ENCODE measurements at places on chromosomes 7 and 10.
A peak's percentile ranks its signal among the peaks of the same experiment; 100 is the strongest.

GRCh38 chr7:44220358-44221112 lies 19.8 kb downstream of the YKT6 start:
- no peak for DNase-seq

DNA sequence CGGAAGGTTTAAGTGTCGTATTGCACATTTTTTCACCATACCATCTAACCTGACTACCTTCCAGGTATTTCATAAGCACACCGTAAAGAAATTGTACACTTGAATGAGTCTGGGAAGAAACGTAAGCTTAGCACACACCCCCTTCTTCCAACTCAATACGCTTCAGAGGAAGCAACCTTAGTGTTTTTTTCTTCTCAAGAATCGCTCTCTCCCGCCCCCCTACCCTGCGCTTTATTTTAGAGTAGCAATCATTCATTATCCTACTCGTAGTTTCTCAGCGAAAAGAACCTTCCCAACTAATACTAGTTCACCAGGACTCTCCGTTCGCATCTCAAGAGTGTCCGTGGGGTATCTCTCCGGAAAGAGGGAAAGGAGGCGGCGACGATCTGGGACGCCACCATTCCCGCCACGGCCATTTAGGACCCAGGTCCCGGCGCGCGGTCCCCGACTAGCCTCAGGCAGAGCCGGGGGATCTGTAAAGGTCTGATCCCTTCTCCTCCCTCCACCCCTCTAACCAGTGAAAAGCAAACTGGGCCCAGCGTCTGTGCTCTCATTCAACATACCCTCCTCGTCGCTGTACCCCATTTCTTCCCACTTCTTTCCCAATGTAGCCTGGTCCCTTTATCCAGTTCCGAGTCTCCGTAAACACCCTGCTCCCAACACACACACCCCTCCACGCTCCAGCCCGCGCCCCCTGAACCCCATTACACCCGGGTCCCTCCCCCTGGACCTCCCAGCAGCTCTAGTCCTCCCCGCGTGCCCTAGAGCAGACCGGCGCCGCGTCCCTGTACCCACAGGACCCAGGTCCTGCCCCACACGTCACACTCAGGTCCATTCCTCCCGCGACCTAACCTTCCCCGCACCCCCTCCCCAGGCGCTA lies 16.0 kb downstream of the MYOZ1 start:
- no peak for DNase-seq

DNA sequence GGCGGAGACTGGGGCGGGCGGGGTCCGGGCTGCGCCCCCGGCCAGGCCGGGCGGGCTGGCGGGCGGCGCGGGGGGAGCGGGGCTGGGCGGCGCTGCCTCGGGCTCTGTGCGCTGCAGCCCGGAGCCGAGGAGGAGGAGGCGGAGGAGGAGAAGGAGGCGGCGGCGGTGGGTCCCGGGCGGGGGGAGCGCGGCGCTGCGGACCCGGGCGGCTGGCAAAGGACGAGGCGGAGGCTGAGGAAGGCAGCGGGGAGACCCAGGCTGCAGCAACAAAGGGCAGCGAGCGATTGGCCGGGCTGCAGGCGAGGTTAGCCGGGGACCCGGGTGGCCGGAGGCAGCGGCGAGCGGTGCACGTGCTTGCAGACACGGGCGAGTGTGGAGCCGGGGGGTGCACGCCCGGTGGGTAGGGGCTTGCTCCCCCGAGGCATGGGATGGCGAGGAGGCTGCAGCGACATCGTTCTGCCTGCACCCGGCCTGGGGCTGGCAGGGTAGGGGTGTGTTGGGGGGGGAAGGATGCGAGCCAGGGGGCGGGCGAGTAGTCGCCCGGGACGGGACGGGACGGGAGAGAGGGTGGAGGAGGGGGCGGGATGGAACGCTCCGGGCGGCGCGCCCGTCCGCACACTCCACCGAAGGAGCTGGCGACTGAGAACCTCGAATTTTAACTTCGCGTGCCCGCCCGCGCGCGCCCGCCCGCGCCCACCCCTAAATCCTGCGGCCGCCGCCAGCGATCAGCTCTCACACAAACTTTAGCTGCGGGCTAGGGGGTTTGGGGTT lies 844 bp upstream of the KAT6B start:
- peak; percentile 60 for DNase-seq

DNA sequence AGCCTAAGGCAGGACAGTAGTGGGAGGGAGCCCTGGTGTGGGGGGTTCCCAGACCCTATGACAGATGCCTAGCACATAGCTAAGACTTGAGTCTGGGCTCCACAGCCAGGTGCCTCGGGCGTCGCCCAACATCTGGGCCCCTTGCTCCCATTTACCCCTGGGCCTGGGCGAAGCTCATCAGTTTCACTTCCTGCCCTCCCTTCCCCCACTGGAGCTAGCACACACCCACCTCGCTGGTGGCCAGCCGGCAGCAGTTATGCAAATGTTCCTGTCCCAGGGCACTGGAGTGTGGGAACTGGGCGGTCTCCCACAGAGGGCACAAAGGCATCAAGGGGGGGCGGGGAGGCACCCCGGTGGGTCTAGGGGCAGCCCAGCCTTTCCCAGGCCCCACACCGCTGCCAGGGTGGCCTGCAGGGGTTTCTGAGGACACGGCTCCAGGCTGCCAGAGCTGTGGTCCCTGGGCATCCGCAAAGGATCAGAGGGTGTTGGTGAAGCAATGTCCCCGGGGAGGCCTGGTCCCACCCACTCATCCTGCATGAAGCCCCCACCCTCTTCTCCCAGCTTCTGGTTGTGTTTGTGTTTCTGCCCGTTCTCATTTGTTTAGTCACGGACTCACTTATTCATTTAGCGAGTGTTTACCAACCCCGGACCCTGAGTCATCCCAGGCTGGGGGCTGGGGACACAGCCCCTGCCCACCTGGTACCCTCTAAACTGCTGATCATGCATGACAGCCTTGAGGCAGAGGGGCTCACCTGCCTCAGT lies 20.4 kb downstream of the SH2B2 start:
- no peak for DNase-seq

DNA sequence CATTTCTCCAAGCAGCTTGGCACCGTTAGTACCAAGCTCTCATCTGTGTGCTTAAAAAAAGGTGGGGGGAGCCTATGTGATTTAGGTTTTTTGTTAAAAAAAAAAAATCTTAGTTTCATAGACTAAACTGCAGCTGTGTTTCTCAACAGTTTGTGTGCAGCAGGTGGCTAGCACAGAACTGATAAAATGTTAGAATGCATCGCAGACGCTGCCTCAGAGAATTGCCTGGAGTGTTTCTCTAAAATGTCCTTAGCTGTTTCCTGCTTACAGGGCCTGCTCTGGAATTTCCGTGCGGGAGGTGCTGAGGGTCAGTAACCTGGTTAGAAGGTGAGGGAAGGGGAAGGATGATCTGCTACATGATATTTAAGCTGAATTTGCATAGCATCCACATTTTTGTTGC lies 268.9 kb downstream of the PLXDC2 start:
- DNase-seq = no peak

DNA sequence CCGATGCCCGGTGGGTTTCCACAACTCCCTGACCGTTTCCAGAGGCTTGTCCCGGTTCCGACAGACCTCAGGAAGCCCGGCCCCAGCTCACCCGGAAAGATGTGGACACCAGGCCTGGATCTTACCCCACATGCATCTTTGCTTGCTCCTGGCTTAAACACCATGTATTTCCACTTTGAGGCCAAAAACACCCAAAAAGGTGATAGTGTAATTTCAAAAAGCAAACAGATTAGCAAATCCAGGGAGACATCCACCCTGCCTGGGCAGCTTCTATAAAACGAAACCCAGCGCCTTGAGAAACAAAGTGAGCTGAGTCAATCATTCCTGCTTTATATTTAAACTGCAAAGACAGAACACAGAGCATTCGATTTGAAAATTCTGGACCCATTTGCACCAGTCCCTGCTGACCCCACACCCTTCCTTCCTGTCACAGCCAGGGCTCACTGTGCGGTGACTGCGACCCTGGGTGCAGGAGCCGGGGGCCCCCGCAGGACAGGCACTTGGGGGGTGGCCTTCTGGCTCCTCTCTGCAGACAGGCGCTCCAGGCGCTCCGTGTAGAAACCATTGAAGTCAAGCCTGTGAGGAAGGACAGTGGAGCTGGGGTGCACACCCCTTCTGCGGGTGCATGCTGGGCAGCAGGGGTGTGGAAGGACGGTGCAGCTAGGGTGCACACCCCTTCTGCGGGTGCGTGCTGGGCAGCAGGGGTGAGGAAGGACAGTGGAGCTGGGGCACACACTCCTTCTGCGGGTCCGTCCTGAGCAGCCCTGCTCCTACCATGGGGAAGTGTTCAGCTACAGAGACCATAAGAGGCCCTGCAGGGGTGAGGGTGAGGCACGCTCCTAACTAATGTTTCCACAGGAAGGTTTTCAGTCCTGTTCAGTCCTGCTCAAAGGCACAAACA lies 2.9 kb upstream of the ADAM8 start:
- DNase-seq = no peak

GRCh38 chr7:1275451-1276381 lies 43.0 kb downstream of the UNCX start:
- DNase-seq = peak; percentile 9

DNA sequence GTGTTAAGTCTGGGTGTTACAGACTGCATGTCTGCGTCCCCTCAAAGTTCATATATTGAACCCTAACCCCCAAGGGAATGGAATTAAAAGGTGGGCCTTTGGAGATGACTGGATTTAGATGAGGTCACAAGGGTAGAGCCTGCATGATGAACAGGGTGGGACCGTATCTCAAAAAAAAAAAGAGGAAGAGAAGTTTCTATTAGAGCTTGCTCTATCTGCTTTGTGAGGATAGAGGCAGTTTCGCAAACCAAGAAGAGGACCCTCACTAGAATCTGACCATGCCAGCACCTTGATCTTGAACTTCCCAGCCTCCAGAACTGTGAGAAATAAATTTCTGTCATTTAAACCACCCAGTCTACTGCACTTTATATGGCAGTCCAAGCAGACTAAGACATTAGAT lies 1.4 kb downstream of the KIN start:
- DNase-seq = no peak

DNA sequence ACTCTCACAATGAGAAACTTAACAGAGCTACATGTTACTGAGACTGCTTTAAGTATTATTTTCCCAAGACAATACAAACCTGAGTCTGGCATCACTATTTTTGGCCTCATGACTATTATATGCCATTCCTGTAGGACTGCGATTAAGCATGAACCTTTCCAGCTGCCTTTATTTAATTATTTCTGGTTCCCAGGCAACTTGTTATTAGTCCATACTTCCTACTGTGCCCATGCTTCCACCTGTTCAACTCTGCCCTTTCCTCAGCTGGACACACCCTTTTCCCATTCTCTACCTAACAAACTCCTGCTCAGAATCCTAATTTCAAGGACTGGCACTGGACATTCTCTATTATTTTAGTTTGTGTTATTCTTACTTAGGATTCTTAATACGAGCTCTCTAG lies 8.1 kb upstream of the CROT start:
- no peak for DNase-seq

DNA sequence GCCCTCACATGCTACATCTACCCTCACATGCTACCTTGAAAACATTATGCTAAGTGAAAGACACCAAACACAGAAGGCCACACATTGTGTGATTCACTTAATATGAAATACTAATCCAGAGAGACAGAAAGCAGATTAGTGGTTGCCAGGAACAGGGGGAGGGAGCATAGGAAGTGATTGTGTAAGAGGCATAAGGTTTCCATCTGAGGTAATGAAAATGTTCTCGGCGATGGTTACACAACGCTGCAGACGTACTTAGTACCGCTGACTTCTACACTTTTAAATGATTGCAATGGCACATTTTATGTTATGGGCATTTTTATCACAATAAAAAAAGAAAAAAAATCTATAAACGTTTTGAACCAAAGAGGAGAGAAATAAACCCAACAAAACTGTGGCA lies 742.3 kb downstream of the TYW1 start:
- no peak for DNase-seq

DNA sequence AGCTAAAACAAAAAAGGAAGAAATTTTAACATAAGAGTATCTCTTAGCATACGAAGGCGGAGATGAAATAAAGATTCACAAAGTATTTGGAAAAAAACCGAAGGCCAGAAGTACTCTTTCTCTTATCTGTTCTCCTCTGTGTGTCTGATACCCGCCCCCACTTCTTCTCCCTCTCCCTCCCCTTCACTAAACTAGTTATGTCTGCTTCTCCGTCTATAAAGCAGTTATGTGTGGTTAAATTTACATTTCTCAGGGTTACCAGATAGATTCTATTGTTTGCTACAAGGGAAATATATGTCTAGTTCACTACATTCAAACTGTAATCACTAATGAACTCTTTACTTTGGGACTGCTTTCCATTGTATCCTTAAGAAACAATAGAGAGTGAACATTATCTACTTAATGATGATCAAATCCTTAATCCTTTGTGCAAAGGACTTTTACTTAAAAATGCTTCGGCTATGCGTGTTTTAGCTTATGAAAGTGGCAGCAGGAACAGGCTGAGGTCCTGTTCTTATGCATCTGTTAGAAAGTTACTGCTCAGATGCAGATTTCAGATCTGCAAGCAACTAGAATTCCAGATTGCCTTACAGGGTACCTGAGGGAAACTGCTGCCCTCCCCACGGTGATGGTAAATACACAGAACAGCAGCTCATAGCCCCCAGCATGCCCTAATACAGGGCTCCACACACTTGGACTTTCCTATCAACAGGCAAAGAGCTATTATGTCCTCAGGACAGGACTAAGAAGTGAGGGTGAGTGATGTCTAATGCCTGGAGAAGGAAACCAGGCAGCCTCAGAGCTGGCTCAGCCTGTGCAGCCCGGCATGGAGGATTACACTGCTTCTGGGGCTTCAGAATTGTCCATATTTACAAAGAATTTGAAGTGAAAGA lies 273.3 kb downstream of the FZD1 start:
- DNase-seq = no peak

- no peak for DNase-seq
These were observed 2.6 kb downstream of the LUC7L2 start for GRCh38 chr7:139362302-139362701.

DNA sequence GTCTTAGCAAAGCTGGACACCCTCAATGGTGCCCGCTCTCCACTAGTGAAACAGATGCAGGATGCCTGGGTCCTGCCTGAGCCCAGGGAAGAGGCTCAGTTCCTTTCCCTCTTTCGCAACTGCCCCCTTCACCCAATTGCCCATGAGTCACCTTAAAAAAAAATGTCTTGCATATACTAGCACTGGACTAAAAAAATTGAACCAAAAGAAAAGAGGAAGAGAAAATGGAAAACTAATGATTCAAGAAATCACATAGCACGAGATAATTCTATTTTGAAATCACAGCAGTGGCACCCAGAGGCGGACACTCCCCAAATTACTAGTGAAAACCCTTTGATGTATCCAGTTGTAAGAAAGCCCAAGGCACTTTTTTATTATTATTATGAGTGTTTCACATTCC lies 972.5 kb downstream of the LRMDA start:
- no peak for DNase-seq
